ENCODE measurements at places on chromosomes 2 and 18.

GRCh38 chr2:20678780-20679179 lies 11.8 kb downstream of the GDF7 start:
- no peaks in the 10 kb centered on the region for H3K36me3 ChIP-seq
- peaks cover 41% of the 10 kb centered on the region for H3K4me1 ChIP-seq
- DNase-seq: no peak
- H3K27ac ChIP-seq: no peak overlapping the region

GRCh38 chr18:48207733-48208132 lies 201.4 kb downstream of the ZBTB7C start:
- H3K27ac ChIP-seq: no peak overlapping the region
- no peaks in the 10 kb centered on the region for H3K4me1 ChIP-seq
- no peak overlapping the region for H3K4me3 ChIP-seq

- H3K27me3 ChIP-seq: no peaks in the 10 kb centered on the region
- H3K27ac ChIP-seq: no peak overlapping the region
- DNase-seq: no peak
- H3K36me3 ChIP-seq: no peaks in the 10 kb centered on the region
These were observed 240.0 kb upstream of the GULP1 start for GRCh38 chr2:188051706-188052105.

DNA sequence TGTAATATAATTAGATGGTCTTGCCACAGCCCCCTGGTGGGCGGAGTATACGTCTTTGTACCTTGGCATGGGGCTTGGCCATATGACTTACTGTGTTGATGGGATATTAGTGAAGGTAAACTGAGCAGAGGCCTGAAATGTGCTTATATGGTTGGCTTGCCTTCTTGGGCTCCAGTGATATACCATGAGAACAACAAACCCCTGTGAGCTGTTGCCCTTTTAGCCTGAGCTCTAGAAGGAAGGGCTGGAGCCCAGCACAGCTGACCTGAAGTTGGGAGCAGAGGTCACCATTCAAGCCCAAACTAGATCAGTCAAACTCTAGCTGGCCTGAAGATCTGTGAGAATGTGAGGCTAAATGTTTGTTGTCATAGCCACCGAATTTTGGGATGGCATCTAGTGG lies 75.2 kb upstream of the CD302 start:
- no peak overlapping the region for H3K27ac ChIP-seq
- H3K36me3 ChIP-seq: no peaks in the 10 kb centered on the region
- no peak overlapping the region for H3K4me3 ChIP-seq
- no peak for DNase-seq
